Stimulated activated effector memory CD8-positive, alpha-beta T cell treated with anti-CD3 and anti-CD28 coated beads, Interleukin-12 subunit alpha, Interleukin-12 subunit beta, amount 100 ng/mL, for 72 hours (primary cell): ENCODE measurements at places on chromosomes 11 and 22.

GRCh38 chr11:72333661-72334060, 89.7 kb upstream of the PHOX2A start:
- DNase-seq = no peak

- no peak for DNase-seq
These were observed 777 bp downstream of the LTO1 start for GRCh38 chr11:69674267-69674885.

DNA sequence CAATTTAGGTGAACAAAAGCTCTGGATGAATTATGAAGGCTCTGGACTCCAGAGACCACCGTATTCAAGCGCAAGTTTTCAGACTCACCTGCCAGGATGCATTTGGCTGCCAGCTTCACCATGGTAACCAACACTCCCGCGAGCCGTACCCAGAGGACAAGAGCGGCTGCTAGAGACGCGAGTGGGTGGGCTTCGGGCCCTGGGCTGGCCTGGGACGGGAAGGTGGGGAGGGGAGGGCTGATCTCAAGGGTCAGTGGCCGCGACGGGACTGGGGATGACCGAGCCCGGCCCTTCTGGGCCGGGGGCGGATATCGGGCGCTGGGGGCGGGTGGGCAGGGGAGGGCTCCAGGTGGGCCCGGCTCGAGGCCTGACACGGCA, 344 bp downstream of the IFT27 start:
- DNase-seq = no peak

- DNase-seq = no peak
These were observed 5.7 kb downstream of the RFPL1 start for GRCh38 chr22:29443861-29444792.

GRCh38 chr11:64900263-64900678, 16.7 kb downstream of the ATG2A start:
- no peak for DNase-seq

DNA sequence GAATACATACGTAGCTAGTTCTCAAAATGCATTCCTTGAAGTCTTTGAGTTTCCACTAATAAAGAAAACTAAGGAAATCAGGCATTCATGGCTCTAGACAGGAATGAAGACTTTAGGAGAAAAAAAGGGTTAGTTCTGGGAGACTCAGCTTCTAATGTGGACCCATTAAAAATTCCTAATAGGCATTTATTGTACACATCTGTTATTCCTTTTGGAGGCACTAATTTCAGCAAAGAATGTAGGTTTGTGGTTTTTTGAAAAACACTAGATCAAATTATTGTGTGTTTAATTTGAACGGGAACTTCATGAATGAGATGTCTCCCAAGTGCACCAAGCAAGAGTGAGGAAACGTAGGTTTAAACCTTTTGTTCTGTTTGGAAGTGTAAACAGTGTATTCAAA, 42.7 kb downstream of the PARVA start:
- DNase-seq = no peak

DNA sequence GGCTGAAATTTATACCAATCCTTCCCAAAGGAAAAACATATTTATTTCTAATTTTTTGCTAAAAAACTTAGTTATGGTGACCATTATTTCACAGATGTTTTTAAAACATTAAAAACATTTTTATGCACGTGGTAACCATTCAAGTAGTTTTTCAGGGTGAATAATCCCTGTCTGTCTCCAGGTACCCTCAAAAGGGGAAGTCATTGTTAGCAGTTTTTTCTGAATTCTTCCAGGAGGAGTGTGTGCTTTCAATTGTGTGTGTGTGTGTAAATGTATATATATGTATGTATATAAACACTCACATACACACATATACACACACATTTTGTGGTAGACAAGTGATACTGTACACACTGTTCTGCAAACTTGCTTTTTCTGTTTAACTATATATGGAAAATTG, 43.9 kb downstream of the MIAT start:
- no peak for DNase-seq

- DNase-seq = peak; percentile 47
These were observed 54.7 kb downstream of the FBXO7 start for GRCh38 chr22:32528984-32529982.

DNA sequence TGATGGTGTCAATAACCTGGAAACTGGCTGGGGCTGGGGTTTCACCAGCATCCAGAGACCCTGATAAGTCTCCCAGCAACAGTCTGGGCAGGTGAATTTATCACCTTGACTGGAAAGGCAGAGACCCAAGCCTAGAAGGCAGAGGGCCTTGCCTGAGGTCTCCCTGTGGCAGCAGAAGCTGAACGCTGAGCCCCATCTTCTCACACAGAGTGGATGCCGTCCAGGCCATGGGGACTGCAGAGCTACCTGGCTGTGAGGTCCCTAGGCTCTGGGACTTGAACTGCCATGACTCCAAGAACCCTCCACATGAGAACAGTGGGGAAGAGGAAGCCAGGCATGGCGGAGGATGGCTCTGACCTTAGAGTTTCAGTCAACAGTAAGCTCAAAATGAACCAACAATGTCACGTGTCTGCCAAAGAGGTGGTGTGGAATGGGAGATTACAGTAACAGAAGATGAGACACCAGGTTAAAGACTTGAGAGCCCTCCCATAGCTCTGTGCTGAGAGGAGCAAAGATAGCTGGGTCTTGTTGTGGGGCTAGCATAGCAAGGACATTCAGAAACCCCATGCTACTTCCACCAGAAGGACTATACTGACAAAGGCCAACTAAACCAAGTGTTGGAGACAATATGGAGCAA, 79.1 kb upstream of the LINC01488 start:
- no peak for DNase-seq

- no peak for DNase-seq
These were observed 721.8 kb downstream of the CNTN5 start for GRCh38 chr11:99742501-99742900.

GRCh38 chr22:47987885-47988515, 1225.5 kb downstream of the TBC1D22A start:
- DNase-seq = no peak

GRCh38 chr22:50017701-50018224, 5.2 kb upstream of the IL17REL start:
- DNase-seq = no peak

DNA sequence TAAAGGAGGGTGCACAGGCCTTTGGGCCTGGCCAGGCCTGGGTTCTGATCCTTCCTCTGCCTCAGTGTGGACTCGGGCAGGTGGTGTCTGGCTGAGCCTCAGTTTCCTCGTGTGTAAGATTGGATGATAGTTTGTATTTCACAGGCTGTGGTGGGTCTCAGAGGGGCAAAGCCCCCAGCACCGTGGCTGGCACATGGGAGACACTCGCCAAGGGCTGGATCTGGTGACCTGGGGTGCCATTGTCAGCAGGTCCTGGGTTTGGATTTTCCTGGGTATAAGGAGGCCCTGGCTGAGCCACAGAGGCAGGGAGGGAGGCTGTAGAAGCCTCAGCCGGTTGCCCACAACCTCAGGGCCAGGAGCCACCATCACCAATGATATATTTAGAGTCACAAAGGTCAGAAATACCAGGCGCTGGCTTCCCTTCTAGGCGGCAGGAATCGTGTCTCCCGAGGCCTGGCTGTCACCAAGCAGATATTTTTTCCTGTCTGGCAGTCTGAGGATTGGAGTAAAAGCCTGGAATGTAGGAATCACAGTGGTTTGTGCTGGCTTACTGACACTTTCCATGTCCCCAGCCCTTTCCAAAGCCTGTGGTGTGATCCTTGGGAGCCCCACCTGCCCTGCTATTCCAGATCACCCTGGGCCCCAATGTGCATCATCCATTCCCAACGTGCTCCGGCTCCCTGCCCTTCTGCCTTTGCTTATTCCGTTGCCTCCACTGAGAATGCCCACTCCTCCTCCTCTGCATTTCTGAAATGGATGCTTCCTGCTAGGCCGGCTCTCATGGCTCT, 15.6 kb downstream of the KCNC1 start:
- DNase-seq = no peak

GRCh38 chr11:134647066-134647743, 235.2 kb upstream of the B3GAT1 start:
- no peak for DNase-seq

DNA sequence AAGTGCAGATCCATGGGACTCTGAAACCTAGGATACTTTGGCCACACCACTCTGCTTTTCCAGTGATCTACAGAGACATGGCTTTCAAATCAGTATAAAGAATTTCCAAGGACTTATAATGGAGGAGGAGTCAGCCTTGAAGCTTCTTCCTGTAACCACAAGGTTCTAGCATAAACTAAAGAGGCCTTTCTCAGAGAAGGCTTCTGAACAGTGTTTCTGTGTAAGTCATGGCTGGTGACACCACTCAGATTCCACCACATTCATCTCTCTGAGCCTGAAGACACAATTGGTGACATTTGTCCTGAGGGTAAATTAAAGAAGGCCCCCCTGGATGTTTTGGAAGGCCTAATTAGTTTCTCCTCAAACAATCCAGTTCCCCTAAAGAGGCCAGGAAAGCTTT, 29.0 kb upstream of the ADORA2A start:
- DNase-seq = no peak

DNA sequence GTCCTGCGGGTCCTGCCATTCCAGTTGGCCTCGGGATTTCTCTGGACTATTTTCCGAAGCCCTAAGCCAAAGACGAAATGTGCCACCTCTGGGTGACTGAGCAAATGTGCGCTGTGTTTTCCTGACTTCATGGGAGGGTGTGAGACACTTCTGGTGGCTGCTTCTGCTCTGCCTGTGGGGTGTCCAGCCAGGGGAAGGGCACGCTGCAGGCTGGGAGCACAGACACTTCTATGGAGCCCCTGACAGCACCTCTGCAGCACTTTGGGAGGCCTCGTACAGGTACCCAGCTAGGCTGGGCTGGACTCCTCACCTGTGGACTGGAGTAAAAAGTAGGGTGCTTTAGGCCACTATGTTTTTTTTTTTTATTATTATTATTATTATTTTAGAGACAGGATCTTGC, 17.7 kb downstream of the TANGO2 start:
- no peak for DNase-seq

DNA sequence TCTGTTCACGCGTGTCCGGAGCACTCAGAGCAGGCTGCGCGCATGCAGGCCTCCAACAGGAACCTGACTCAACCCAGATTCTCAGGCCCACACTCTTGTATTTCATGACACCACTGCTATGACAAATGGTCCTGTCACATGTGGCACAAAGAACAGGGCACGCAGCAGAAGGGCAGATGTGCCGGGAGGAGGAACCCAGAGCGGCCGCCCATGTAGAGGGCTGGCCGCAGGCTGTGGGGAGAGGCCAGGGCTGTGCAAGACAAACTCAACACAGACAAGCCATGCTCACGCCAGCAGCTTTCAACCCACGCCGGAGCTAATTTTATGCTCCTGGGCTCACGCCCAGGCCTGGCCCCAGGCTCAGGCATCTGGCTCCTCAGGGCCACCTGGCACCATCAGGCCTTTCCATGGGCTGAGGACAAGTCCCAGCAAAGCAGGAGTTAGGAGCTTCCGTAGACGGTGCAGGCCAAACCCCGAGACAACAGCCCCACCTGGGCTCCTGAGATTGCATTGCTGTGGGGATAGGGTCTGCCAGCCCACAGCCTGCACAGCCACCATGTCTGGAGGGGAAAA, 40.0 kb downstream of the DUSP8 start:
- no peak for DNase-seq

DNA sequence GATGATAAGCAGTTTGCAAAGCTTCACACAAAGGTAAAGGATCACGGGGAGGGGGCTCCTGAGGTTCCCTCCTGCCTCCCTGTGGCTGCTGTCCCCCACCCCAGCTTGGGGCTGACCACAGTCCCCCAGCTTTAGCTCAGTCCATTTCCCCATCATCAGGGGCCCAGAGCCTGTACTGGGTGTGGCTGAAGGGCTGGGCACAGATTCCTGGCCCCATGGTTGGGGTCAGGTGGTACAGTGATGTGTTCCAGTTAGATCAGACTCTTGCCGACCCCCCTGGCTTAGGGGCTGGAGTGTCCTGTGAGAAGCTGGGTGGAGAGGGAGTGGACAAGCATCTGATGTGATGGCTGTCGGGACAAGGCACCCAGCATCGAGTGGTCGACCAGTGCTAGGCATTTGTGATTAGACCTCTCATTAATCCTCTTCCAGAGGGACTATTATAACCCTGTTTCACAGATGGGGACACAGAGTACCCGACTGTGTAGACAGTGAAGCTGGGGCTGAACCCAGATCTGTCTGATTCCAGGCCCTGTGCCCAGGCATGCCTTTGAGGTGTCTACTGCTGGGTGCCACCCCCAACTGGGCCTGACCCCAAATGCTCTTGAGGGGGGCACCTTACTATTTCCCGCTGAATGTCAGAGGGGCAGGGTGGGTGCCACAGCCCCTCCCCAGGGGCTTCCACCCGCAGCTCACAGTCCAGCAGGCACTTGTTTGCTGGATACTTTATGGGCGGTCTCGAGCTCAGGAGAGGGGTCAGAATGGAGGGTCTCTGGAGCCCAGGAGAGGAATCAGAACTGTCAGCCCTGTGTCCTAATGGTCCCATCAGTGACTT, 4.3 kb downstream of the SHANK3 start:
- DNase-seq = no peak

DNA sequence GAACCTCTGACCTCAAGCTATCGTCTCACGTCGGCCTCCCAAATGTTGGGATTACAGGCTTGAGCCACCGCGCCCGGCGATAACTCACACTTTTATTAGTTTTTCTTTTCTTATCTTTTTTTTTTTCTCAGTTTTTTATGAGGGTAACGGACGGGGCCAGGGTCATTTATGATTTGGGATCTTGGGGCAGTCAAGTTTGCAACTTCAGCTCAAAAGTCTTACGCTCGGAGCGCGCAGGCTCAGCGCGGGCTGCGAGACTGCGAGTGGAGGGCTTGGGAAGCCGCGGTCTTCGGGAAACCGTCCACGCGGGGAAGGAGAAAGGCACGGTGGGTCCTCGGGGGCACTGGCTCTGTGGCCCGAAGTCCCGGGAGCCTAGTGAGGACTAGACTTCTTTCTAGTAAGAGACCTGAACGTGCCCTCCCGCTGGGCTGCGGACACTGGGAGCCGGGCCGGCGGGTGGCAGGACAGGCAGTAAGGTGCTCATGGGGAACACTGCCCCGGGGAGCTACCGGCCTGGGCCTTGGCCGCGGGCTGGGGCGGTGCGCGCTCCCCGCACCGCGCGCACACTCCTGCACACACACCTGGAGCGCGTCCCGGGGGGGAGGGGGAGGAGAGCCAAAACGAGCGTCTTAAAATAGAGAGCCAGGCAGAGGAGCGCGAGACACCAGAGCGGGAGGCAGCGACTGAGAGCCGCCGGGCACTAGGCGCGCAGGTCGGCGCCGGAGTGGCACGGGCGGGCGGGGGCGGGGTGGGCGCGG, 476 bp upstream of the BARX2 start:
- no peak for DNase-seq
